ENCODE measurements at places on chromosomes 12 and 14.

- no peak for DNase-seq
These were observed 20.2 kb downstream of the TMEM106C start for GRCh38 chr12:47983541-47984115.

DNA sequence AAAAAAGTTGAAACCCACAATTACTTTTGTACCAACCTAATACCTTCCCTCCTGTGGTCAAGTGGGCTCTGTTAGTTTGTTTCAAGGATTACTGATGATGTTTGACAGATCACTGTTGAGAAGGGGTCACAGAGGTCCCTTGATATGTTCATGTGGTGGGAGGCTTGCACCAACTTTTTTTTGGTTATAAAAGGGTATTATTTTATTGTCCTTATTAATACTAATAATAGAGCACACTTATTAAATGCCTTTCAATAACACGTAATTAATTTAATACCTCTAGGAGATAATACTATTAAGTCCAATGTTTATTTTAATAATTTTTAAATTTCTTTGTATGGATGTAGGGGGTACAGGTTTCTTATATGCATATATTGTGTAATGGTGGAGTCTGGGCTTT is 4.4 kb downstream of the UBE3B start:
- DNase-seq: no peak

GRCh38 chr12:51886021-51886710 is 1.7 kb upstream of the ANKRD33 start:
- no peak for DNase-seq

DNA sequence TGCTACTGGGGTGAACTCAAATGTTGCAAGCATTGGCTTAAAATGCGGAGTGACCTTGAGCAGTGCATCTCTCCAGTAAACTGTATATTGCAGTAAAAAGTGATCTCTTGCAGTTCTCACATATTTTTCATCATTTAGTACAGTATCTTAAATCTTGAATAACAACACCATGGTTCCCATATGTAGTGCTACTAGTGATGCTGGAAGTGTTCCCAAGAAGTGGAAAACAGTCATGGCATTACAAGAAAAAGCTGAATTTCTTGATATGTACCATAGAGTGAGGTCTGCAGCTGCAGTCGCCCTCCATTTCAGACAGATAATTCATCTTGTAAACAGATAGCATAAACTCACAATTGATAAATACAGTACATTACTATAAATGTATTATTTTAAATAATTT is 42.9 kb upstream of the TSPAN8 start:
- DNase-seq: no peak

- no peak for DNase-seq
These were observed 27.4 kb downstream of the DNM1L start for GRCh38 chr12:32706335-32707024.

- no peak for DNase-seq
These were observed 153.1 kb downstream of the HMGA2 start for GRCh38 chr12:65977384-65977783.

- no peak for DNase-seq
These were observed 215.9 kb downstream of the CACNA1C start for GRCh38 chr12:2268471-2269286.

GRCh38 chr14:101187816-101188570 is 284.5 kb upstream of the RTL1 start:
- DNase-seq: no peak

DNA sequence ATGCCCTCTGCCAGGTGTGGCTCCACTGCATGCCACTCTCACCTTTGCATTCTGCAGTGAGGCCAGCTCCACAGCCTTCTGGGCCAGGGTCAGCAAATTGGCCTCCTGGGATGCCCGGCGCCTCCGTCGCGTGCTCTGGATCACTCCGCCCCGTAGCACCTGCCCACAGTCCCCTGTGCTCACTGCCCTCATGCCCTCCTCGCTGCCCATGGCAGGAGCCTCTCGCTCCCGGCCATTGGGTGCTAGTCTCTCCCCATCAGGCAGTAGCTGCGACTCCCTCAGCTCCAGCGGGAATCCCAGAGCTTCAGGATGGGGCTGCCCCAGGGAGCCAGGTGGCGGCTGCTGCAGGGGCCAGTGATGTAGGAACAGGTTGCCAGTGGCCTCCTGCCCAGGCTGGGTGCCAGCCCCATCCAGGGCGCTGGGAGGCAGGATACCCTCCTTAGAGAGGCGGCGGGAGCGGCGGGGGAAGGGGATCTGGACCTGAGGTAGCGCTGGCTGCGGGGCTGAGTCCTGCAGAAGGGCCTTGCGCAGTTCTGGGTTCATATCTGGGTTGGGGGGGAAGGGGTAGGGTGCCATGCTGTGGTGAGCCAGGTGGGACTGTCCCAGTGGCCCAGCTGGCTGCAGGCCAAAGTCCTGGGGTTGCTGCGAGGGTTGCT is 24.5 kb upstream of the PNMA1 start:
- no peak for DNase-seq

DNA sequence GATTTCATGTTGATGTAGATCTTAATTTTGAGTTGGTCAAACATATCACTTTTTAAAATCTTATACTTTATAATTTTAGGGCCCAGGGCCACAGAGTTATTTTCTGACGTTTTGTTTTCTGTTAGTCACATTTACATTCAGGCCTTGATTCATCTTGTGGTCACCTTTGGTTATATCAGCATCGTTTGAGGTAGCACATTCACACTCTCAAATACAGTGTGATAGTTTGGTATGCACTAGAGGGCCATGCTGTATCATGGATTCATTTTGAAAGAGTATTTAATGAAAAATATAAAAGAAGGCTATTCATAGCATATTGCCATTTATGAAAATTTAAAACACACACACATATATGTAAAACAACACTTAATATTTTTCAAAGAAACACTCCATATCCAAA is 274.6 kb downstream of the RAD51B start:
- DNase-seq: no peak

GRCh38 chr12:31714406-31715271 is 14.2 kb downstream of the AMN1 start:
- no peak for DNase-seq

DNA sequence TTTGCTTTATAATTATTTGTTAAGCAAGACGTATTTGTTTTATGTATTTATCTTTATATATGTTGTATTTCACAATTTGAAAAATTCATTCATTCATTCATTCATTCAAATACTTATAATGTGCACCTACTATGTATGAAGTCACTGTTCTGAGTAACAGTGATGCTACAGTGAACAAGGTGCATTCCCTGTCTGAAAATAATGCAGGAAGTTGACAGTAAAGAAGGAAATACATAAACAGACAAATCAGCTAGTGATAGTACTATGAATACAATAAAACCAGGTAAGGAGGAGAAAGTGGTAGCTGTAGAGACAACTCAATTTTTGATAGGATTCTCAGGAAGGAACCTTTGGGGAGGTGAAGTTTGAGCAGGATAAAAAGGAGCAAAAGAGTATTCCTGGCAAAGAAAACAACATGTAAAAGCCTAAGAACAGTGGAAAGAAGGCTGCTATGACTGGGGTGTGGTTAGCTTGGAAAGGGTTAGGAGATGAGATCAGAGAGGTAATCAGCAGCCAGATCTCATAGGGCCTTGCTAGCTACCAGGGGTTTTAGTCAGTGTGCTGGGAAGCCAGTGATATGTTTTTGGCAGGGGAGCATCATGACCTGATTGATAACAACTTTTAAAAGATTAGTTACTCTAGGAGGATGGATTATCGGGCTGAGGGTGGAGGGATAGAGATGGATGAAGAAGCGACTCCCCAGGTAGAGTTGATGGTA is 17.4 kb downstream of the BICDL1 start:
- no peak for DNase-seq

DNA sequence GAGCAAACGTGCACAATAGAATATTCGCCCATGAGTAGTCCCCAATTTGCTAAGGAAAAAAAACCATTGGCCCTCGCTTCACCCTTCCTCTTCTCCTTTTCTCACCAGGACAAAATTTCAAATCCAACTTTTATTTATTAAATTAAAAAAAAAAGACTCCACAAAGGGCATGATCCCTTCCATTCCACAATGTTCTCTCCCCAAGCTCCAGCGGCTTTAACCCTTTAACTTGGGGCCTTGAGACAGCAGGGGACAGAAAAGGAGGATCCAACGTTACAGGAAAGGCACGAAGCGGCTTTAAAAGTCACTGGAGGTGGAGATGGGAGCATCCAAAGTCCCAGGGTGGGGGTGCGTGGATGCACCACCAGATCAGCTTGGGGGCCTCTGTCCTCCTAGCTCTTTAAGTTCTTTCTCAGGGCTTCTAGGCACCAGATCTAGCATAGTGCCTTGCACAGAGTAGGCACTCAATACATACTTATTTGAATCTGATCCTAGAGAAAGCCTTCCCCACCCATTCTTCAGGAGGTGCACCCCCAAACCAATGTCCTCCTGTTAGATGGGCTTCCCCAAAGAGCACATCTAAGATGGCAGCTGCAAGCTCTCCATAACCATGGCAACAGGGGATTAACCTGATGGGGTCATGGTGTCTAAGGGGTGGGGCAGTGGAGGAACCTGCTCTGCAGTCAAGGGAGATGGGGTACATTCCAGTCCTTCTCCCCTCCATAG is 5.2 kb upstream of the AAAS start:
- no peak for DNase-seq

- no peak for DNase-seq
These were observed 65.8 kb downstream of the RESF1 start for GRCh38 chr12:32024884-32025592.

DNA sequence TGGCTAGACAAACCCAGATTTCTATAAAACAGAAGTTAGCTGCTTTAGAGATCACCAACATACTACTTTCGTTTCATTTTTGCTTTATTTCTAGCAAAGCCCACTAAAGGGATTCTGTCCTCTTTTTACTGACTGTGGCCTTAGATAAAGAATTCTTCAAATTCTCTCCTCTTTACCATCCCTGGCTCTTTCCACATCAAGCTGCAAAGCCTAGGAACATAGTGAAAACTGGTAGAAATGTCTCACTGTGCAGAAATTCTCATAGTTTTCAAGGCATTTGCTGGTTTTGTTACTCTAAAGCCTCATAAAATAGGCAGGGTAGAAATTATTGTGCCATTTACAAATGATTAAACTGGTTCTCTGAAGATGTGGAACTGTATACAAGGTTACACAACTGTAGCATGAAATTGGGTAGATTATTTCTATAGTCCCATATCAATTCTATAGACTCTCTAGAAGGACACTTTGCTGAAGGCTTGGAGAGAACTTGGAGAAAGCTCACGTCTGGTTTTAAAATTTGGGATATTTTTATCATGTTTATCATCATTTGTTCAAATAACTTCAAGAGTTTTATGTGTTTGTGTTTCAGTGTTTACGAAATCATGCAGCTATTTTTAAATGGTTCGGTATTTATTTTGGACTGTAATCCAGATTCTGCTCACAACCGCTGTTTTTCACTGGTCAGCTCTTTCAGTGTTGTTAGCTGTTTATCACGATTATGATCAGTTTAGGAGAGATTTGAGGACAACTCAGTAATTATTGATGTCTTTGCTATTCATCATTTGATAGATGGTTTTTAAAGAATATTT is 36.7 kb upstream of the CSRP2 start:
- DNase-seq: no peak

- DNase-seq: no peak
These were observed 113.3 kb upstream of the ATP2B1 start for GRCh38 chr12:89821896-89822295.

DNA sequence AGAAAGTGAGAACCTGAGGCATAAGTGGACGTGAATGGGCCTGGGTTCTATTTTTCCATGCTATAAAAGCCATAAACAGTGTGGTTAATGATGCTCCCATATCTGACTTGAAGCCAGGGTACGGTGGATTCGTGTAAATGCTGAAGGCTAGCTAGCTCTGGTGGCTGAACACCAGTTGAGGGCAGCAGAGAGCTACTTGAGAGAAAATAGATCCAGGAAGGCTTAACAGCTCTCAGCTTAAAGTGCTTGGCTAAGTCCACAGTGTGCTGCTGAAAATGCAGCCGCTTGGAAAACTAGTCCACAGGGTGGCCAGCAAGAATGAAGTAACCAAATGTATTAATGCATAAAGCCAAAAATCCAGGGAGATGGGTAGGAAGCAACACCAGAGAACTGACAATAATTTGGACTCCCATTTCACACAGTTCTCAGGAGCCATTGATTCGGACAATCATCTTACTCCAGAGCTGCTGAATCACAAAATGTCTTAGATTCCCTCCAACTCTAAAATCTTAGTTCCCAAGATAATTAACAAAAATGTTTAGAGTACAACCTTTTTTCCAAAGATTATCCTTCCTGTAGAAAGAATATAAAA is 15.0 kb upstream of the FOXG1 start:
- peak; percentile 62 for DNase-seq

DNA sequence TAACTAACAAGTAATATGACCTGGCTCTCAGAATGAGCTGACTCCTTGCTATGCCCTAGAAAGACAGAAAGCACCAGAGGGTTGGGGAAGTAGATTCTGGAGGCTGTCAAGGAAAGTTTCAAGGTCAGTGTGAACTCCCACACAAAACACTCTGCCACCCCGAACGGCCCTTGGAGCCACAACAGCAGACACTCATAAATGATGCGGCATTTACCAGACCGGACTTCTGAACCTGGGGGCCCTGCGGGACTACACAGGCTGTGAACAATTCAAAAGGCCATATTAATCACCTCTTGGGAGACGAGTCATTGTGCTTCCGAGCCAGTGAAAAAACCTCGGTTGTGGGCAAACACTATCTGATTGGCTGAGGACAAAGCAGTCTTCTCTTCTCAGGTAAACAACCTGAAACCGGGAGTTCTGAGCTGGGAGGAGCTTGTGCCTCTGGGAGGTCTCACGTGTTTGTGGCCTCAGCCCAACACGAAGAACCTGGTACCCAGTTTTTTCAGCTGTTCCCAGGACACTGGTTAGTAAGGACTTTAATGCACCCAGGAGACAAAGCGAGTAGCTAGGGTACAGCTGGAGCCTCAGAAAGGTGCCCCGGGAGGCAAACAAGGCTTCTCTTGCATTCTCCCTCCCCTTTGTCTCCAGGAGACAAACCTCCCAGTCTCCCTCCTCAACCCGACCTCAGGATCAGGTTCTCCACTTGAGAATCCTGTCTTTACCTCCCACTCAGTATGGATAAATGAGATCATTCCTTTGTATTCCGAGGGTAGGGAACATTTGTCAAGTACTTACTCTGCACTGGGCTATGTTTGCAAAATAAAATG is 35.3 kb downstream of the VWF start:
- no peak for DNase-seq

GRCh38 chr14:92753250-92753649 is 4.8 kb upstream of the LGMN start:
- no peak for DNase-seq

DNA sequence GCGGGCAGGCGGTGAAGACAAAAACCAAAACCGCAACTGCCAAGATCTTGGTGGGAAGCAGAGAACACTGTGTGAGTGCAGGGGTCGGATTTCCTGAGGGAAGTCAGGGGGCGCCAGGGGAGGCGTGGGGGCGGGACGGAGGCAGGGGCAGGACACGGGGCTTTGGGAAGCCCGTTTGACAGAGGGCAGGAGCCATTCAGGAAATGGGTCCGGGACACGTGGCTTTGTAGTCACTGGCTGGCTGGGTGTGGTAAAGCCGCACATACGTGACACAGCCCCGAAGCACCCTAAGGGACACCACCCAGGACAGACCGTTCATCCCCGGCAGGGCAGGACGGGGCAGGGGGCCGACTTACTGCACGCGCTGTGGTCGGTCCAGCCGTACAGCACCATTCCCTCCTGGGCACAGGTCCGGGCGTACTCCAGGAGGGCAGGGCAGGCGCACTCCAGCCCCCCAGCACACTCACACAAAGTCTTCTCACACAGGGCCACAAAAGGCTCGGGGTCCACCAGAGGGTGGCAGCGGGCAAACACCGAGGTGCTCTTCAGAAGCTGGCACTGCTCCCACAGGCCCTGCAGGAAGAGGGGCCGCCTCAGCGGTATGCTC is 49.4 kb downstream of the VWF start:
- no peak for DNase-seq

- DNase-seq: no peak
These were observed 57.0 kb downstream of the NCOR2 start for GRCh38 chr12:124510301-124510970.

- DNase-seq: no peak
These were observed 78.1 kb upstream of the GRIN2B start for GRCh38 chr12:14059548-14059947.
